Anterior cingulate cortex (tissue), 58 donors: ENCODE measurements at places on chromosomes 3 and 15.

DNA sequence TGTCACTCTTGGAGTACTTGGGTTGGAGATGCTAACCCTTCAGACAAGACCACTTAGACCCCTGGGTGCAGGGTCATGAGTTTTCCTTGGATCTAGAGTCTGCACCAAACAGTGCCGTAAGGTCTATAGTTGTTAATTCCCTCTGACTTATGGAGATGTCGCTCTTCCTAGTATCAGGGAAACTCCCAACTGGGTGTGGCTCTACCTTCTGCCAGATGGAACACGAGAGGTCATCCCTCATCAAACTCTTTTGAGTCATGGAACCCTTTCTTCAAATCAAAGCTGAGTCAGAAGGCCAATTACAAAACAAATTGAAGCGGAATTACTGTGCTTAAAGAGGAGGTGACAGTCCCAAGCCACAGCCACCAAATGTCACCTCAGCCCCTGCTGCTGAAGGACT, 514.9 kb upstream of the PROK2 start:
- DNase-seq = no peak

DNA sequence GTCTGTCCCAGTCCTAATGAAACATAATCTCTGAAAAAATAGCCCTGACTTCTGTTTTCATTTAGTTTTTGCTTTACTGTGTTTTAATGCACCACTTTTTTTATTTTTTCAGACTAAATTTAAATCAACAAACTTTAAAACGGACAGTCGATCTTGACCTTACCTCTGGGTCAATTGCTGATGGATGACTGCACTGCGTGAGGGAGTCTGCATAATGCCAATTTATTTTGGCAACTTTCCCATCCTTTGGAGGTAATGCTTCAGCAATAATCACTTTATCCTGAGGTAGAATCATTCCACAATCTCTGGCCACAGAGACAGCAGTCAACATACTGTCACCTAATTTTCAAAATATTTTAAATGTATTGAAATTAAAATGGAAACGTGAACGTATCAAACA, 32.5 kb upstream of the GP5 start:
- DNase-seq = no peak

DNA sequence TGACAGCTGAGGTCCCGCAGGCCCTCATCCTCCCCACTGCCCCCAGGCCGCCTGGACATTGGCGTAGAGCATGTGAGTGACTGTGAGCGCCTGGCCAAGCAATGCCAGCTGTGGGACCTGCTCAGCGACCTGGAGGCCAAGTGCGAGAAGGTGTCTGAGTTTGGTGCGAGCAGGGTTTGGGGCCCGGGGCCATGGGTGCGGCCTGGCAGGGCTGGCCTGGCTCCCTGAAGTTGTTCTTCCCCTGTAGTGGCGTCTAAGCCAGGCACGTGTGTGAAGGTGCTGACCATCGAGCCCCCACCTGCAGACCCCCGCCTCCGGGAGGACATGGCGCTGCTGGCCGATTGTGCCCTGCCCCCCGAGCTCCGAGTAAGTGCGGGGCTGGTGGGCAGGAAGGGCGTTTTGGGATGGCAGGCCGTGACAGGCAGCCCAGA, 4.2 kb downstream of the ABTB1 start:
- DNase-seq = no peak

DNA sequence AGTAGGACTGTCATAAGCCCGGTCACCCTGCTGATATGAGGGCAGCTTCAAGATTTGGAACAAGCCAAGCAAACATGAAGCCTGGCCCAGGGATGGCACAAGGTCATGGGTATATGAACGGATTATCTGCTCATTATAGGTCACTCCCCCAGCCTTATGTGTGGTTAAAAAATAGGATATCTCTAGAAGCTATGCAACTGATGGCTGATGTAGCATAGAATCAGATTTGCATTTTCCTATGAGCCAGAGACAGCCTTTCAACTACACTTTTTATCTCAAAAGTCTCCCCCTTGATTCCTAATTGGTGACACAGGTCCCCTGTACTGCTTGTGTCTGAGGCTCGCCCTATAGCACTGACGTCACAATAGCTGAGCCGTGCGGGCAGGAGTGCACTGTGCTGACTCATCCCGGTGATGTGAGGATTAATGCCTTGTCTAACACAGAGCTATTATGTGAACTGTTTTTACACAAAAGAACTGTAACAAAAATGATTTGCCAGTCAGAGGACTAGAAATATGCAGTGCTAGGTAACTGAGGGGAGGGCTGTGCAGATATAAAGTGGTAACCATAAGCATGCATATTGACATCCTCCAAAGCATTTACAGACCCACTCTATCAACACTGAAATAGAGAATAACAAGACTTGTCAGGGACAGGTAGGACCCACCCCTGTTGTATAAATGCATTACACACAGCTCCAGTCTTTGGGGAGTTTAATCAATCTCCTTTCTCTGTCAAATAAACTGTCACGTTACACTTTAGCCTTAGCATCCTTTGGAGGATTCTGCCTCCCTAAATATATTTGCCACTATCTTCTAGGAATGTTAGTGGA, 204.9 kb downstream of the TIGIT start:
- no peak for DNase-seq

- no peak for DNase-seq
Measured at GRCh38 chr3:42507252-42507651, 4.8 kb downstream of the VIPR1 start.

GRCh38 chr15:57290187-57290586, 86.1 kb upstream of the CGNL1 start:
- no peak for DNase-seq

DNA sequence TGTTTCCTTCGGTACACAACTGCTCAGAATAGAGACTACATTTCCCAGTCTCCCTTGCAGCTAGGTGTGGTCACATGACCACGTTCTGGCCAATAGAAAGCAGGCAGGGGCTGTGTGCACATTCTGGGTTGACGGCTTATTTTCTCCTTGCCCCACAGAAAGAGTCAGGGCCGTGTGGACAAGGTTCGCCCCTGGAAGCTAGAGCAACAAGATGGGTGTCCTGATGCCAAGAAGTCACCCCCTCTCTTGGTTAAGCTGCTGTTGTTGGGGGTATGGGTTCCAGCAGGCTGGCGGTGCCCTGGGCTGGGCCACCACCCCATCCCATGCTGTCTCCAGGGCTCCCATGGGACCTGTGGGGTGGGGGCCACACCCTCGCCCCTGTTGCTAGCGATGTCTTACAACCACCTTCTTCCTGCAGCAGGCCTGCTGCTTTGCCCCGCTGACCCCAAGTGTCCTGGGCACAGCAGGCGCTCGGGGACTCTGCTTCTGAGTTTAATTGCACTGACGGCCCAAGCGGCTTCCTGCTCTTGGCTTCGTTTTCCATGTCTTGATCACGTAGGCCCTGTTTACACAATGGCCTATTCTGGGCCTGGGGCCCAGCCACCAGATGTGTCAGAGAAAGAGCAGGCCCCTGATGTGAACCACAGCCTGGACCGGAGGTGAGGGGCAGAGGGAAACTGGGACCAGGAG, 24.9 kb downstream of the ABTB1 start:
- peak; percentile 60 for DNase-seq

DNA sequence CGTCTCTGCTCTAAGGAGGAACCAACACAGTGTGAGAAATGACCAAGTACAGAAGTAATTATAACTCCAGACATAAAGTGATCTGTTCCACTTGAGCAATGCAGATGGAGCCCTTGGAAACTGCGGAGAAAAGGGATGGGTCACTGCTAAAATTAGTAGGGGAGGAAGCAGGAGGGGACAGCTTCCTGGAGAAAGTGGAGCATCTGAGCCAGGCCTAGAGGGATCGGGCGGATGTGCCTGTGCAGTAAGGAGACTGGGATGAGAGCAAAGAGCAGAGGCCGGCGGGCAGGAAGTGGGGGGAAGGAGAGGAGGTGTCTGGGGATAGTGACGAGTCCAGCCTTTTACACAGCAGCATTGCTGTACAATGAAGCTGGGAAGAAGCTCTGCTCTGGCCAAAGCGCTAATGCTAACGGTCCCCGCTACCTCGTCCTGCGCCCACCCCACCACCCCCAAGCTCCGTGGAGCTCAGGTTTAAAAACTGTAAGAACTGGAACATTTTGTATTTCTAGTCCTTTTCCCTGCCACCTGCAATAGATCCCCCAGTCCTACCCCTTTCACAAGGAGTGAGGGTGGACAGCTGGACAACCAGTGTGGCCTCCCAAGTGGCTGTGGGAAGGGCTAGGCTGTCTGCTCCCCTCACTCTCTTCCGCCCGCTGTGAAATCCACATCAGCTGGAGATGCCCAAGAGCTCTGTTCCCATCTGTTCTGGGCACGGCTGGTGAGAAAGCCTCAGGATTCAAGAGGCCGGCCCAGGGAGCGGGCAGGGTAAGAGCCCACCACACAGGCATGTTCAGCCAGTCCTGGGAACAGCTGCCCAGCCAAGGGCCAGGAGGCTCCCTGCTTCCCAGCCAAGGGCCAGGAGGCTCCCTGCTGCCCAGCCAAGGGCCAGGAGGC, 53.0 kb upstream of the HES1 start:
- DNase-seq = no peak

DNA sequence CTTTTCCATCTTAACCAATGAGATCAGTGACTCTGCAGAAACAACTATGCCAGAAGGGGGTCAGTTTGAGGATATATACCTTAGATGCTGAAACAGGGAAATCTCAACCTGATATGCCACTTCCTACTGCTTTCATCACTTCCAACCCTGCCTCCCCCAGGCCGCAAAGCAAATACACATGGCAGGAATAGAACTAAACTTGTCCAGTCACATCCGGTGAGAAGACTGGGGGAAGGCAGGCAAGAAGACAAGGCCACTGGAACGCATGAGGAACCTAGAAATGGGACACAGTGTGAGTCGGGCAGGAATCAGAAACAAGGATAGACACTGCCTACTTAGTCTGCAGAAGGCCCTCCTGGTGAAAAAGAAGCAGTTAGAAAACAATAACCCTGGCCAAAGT, 90.6 kb downstream of the MYO5A start:
- DNase-seq = no peak

DNA sequence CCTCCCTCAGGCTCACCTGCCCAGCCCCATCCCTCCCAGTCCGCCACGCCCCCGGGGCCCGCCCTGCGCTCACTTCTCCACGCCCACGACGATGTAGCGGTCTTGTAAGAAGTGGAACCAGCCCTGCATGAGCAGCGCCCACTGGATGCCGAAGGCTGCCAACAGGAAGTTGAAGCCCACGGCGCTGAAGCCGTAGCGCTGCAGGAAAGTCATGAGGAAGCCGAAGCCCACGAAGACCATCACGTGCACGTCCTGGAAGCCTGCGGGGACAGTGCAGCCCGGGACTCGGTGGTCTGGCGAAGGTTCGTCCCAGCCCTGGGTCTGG, 9.7 kb downstream of the RHCG start:
- no peak for DNase-seq

GRCh38 chr15:94397337-94397736, 166.0 kb downstream of the MCTP2 start:
- no peak for DNase-seq

GRCh38 chr15:98952381-98952803, 55.2 kb downstream of the PGPEP1L start:
- no peak for DNase-seq

DNA sequence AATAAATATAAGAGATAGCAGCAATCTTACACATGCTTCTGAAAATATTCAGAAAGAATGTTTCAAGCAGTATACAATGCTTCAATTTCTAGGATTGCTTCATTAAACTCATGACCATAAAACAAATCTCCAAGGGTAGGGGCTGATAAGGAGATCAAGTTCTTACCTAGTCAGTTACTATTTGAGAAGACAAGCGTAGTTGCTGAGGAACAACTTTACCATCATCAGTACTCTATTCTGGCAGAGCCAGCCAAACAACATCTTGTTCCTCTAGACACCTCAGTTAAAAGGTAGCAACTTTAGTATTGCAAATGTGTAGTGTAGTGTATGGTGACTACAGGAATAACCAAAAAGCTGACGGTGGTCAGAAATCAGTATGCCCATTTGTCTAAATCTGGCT, 85.4 kb upstream of the CHRM5 start:
- DNase-seq = no peak

DNA sequence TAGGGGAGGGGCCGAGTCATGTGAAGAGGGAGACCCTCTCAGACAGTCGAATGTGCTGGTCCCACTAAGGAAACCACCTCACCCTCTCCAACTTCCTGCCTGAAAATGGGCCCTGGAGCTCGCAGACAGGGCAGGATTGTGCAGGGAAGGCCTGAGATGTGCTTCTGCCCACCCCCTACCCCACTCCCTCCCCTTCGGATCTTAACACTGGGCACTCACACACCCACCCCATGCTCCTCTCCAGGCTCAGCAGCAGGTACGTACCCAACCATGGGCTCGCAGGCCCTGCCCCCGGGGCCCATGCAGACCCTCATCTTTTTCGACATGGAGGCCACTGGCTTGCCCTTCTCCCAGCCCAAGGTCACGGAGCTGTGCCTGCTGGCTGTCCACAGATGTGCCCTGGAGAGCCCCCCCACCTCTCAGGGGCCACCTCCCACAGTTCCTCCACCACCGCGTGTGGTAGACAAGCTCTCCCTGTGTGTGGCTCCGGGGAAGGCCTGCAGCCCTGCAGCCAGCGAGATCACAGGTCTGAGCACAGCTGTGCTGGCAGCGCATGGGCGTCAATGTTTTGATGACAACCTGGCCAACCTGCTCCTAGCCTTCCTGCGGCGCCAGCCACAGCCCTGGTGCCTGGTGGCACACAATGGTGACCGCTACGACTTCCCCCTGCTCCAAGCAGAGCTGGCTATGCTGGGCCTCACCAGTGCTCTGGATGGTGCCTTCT, 20.0 kb downstream of the ATRIP start:
- no peak for DNase-seq

DNA sequence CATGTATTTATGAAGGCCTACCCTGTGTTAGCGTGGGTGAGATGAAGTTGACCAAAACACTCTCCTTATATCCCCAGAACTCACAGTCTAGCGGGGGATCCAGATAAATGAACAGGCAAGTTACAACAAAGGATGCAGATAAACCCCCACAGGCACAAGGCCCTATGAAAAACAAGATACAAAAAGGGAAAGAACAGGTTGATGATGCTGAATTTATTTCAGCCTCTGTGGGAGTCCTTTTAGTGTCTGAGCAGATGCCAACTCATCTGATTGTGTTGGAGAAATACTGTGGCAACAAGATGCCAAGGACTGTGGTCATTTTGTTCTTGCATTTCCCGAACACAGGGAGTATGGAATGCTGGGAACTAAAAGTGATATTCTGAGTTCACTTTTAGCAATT, 300.0 kb downstream of the CHST2 start:
- DNase-seq = no peak

DNA sequence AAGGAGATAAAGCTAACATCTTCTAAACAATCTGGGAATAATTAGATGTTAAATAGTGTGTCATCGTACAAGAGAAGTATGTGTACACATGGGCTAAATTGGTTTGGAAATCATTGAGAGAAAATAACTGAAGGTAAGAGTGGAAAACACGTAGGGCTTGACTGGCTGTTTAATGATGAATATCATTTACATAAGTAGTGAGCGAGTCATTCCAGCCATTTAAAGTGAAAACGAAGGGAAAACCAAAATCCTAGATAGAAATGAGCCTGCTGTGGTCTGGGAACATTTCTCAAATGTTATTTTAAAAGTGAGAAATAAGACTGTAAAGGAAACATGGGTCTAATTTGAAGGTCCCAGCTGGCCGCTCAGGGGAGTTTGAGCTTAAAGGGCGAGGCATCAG, 41.9 kb upstream of the KCNMB2 start:
- DNase-seq = no peak

GRCh38 chr15:70008697-70009290, 88.9 kb downstream of the TLE3 start:
- no peak for DNase-seq

- no peak for DNase-seq
Measured at GRCh38 chr3:142863010-142863817, 25.7 kb downstream of the PCOLCE2 start.
